Hematopoietic multipotent progenitor cell treated with erythropoietin and hydrocortisone succinate and interleukin-3 and kit ligand, for 8 days (in vitro differentiated cells): ENCODE measurements at places on chromosomes 7 and 10.

DNA sequence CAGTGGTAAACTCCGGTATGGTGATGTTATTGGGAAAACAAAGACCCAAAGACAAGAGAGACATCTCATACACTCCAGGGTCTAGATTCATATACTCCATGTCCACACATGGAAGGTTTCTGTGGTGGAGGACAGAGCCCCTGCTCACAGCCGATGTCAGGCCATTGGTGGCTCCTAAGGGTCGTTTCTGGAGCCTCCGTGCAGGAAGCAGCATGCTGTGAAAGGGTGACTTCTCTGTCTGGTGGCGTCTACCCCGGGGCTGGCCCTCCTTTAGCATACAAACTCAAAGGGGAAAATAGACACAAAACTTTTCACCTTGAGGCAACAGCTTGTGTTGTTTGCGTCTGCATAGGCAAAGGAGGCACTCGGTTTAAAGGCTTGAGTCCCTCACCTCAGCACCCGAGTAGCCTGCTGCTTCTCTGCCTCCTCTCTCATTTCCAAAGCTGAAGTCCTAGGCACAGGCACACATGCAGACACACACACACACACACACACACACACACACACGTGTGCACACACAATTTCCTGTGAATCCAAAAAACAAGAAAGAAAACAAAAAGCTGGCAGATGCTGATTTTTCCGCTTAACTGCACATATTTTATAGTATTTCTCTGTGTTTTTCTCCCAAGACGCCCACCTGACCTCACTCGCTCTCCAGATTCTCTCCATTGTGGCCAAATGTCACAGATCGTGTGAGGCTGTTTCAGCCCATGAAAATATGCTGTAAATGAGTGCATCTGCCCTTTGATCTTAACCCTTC lies 601.4 kb upstream of the MGMT start:
- DNase-seq = no peak

DNA sequence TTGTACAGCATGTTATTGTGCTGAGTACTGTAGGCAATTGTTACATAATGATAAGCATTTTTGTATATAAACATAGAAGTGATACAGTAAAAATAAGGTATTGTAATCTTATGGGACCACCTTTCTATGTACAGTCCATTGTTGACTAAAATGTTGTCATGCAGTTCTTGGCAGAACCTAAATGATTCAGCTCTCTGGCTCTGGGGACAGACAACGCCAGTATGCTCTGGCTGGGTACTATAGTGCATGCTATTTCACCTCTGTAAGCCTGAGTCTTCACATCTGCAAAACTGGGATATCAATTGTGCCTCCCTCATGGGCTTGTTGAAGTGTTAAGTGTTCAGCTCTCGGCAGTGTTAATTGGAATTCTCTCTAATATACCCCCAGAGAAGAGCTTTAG lies 674.3 kb downstream of the INHBA start:
- no peak for DNase-seq

GRCh38 chr7:156334636-156335035 lies 305.9 kb upstream of the RNF32 start:
- no peak for DNase-seq

DNA sequence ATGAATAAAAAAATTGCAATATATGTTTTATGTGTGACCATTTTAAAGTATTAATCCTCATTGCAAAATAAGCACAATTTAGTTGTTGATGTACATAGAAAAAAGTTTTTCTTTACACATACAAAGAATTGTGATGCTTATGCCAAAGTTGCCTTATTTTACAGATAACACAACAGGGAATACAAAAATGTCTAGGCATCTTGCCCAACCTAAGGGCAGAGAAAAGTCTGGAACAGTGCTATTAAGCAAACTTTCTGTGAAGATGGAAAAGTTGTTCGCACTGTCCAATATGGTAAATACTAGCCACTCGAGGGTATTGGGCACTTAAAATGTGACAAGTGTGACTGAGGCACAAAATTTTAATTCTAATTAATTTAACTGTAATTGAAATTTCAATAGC lies 190.2 kb upstream of the HGF start:
- no peak for DNase-seq

- no peak for DNase-seq
These were observed 39.4 kb upstream of the TARP start for GRCh38 chr7:38312821-38313220.

DNA sequence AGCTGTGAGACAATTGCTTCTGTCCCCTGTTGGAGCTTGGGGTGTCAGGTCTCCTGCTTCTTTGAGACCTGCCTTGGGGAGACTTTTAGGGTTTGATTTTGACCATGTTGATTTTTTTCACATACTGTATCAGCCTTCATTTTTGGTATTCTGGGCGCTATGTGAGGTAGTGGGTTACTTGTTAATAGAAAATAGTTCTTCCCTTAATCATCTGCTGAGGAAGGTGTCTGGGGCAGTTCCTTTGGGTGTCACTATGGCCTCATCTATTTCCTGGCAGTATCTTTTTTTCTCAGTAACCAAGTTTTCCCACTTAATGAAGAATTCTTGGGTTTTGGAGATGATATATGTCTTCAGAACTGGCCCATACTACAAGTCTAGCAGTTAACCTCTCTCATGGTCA lies 4.6 kb upstream of the NOLC1 start:
- no peak for DNase-seq

GRCh38 chr10:34179280-34179679 lies 635.8 kb downstream of the PARD3 start:
- DNase-seq = no peak

DNA sequence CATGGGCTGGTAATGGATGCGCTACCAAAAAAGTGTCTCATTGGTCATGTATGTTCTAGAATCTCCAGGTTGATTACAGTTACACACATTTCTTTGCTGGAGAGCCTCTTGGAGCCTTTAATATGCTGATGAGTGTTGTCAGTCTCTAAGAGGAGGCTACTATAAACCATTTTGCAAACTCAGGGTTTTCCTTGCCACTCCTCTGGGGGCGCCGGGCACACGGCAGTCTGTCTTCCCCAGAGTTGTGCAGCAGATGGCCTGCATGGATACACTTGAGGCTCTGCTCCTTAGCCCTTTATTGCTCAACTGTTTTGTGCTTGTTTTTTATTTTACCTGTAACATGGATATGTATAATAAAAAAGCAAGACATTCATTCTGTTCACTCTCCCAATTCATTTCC lies 196.5 kb downstream of the ACTR3B start:
- DNase-seq = no peak

DNA sequence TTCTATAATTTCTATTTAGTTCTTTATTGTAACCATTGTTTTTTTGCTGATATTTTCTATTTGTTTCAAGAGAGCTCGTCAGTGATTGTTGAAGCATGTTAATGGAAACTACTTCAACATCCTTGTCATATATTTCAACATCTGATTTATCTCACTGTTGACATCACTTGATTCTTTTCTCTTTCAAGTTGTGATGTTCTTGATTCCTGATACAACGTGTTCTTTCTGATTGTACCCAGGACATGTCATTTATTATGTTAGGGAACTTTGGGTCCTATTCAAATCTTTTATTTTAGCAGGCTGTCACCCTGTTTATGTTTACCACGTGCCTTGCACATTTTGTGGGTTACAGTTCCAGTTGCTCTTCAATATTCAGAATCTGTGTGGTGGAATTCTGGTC lies 79.8 kb upstream of the RSU1 start:
- DNase-seq = no peak
